Aorta (tissue), 5 donors: ENCODE measurements at places on chromosomes 12 and 14. TPM values are rescaled to one million over a fixed set of nuclear protein-coding genes. Genes with fewer than 3 reads are reported as not detected.

TDP1 gene
- total RNA-seq, result 13.3 TPM

DNA sequence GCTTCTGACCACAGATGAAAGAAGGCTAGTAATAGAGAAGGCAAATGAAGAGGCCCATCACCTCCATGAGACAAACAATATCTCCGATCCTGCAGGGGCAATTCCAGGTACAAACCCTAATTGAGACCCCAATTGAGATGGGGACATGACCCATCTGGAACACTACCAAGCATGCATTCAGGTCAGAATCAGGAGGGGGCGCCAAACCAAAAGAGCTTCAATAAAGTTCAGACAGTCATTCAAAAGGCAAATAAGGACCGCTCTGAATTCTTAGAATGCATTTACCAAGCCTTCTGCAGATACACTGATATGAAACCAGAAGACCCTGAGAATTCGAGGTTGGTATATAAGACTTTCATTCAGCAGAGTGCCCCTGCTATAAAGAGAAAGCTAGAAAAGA is 10.2 kb upstream of the EDDM3B start:
- no peak for DNase-seq

DNA sequence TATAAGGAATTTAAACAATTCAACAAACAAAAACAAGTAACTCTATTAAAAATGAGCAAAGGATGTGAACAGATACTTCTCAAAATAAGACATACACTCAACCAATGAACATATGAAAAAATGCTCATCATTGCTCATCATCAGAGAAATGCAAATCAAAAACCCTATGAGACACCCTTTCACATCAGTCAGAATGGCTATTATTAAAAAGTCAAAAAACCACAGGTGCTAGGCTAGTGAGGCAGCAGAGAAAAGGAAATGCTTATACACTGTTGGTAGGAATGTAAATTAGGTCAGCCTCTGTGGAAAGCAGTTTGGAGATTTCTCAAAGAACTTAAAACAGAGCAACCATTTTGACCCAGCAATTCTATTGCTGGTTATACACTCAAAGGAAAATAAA is 52.0 kb downstream of the NAV3 start:
- no peak for DNase-seq

DNA sequence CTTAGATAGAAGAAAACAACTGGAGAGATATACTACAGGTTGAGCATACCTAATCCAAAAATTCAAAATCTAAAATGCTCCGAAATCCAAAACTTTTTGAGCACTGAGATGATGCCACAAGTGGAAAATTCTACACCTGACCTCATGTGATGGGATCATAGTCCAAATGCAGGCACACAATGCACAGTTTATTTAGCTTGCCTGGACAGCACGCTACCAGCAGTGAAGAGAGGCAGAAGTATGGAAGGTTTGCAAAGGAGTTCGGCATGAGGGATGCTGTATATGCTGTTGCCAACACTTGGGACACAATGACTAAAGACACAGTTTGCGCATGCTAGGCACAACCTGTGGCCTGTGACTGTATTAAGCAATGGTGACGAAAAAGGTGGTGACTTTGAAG is 58.1 kb upstream of the CAND1 start:
- DNase-seq, result no peak

GRCh38 chr12:99910342-99910741 is 74.4 kb downstream of the ANKS1B start:
- no peak for DNase-seq

DNA sequence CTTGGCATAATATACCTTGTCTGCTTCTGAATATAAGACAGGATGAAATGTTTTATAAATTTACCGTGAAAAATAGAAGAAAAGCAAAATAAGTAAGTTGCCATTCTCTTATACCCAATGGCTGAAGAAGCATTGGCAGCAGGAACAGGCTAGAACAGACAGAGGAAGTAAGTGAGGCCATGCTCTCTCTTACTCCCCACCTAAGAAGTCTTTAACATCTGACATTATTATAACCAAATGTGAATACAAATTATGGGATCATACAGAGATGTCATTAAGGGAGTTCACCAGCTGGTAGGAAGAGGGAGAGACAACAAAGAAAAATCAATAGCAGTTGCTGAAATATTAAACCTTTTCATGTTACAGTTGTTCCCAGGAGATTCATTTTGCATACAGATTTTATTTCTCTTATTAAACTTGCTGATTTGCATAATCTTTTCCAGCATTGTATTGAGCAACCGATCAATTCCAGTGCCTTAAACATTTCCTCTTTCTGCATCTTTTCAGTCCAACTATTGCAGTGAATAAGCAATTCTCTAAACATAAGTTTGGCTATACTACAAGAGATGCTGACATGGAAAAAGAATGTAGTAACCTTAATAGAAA is 270.6 kb downstream of the SLC6A15 start:
- DNase-seq, result no peak

- no peak for DNase-seq
These were observed 5.3 kb downstream of the ASB2 start for GRCh38 chr14:93970965-93971634.

DNA sequence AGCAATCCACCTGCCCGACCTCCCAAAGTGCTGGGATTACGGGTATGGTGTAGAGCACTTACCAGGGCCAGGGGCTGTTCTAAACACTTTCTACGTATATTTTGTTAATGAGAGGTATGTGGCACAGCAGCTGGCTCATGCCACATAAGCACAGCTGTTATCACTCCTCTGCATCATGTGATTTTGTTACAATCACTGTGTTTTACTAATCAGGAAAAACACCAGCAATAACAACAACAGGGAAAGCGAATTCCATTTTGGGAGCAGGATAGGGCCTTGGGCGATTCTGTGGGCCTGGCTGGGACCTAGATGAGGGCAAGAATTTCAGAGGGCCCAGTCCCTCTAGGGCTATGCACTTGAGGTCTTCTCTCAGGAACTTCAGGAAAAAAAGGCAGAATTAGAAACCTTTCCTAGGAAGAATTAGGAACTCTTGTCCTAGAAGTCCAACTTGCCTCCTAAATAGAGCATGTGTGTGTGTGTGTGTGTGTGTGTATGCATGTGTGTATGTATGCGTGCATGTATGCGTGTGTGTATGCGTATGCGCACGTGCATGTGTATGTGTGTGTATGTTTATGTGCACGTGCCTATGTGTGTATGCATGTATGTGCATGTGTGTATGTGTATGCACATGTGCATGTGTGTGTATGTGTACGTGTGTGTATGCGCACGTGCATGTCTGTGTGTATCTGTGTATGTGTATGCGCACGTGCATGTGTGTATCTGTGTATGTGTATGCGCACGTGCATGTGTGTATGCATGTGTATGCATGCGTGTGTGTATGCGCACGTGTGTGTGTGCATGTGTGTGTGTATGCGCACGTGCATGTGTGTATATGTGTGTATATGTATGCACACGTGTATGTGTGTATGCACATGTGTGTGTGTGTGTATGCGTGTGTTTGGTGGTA is 41.8 kb upstream of the CORO1C start:
- DNase-seq, result no peak

PTPN21 gene
- 53.7 TPM for total RNA-seq

CACNA1C gene
- 70.4 TPM for total RNA-seq

DNA sequence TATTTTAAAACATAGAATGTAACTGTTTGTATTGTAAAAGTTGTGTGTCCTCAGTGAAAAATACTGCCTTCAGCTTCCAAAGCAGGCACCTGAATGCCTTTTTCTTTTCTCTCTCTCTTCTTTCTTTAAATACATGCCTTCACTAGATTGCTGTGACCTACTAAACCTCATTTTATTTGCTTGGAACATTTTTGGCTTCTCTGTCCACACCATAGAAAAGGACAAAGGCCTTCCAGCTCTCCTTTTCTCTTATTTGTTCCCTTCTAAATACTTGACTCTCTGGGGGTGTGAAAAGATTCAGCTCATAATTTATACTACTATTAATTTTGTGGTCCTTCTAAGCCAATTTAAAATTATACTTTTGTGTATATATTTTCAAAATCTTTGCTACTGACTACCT is 38.4 kb downstream of the PPM1A start:
- DNase-seq, result no peak

DNA sequence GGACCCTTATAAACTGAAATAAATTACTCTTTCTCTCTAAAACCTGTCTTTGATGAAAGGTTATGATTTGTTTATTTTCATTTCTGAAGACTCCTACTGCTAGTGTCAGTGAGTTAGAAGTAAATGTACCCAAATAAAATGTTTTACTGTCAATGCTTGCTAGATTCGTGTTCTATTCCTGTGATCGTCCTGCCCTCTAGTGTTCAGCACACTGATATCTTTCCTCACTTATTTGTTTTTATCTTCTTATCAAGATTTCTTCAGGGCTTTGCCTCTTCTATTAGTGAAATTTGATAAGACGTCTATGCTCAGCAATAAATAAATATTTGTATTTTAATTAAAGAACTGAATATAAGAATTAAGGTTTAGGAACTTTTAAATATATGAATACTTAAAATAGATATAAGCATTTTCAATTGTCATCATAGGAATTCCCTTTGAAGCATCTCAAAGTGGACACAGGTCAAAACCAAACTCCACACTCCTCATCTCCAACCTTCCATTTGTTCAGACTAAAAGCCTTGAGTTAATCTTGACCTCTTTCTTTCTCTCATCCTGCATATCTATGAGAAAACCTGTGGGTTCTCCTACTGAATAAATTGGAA is 75.8 kb downstream of the C12orf50 start:
- DNase-seq, result no peak

GRCh38 chr12:57005980-57006808 is at the start of gene ZBTB39:
TSS of gene ZBTB39 (minus strand) at chr12:57006546. CDS start at chr12:57004917, 1,629 bp downstream.
- peak; percentile 62 for DNase-seq

- no peak for DNase-seq
These were observed 27.4 kb upstream of the DIP2B start for GRCh38 chr12:50477241-50477832.

- no peak for DNase-seq
These were observed 11.8 kb downstream of the GCH1 start for GRCh38 chr14:54890788-54891187.

DNA sequence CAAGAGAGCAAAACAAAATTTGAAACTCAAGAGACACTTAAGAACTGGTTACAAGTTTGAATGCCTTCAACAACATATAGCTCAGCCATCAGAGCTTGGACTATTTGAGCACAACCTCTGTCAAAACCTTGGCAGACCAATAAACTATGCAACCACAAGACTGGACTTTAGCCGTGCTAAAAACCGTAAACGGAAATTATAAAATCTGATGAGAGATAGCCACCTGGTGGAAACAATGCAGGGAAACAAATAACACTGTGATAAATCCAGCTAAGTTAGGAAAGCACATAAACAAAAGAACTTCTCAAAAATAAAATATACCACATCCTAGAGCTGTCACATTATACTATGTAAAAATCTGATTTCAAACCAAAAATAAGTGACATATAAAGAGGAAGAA is 1074.2 kb upstream of the NOVA1 start:
- no peak for DNase-seq

FAM186B gene
- 0.23 TPM for total RNA-seq

MED13L gene
- total RNA-seq, result 198 TPM

GRCh38 chr12:94597268-94597667 is 53.1 kb downstream of the TMCC3 start:
- no peak for DNase-seq
